ENCODE measurements at places on chromosomes 16 and 17. TPM values are rescaled to one million over a fixed set of nuclear protein-coding genes. Genes with fewer than 3 reads are reported as not detected.

- DNase-seq: peak; percentile 45
These were observed 926 bp downstream of the MYH10 start for GRCh38 chr17:8629371-8630226.

- no peak for DNase-seq
These were observed 23.2 kb upstream of the SPNS2 start for GRCh38 chr17:4475463-4475862.

DNA sequence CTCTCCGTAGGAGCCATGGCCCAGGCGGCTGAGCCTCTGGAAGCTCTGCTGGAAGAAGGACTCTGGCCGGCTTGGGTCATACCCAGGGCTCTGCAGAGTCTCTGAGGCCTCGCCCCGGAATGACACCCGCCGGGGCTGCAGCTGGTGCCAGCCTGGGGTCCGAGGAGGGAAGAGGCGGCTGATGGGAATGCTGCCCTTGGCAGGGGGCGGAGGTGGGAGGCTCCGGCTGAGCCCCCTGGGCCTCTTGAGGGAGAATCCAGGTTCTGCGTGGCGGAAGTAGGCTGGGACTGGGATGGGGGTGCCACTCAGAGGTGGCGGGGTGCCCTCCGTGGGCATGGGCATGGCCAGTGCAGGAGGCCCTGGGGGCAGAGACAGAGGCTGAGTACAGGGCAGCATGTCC is 3.6 kb downstream of the PKMYT1 start:
- no peak for DNase-seq

- no peak for DNase-seq
These were observed 73.2 kb downstream of the KNOP1 start for GRCh38 chr16:19644877-19645276.

- no peak for DNase-seq
These were observed 15.6 kb downstream of the SDR42E1 start for GRCh38 chr16:81995651-81996050.

DNA sequence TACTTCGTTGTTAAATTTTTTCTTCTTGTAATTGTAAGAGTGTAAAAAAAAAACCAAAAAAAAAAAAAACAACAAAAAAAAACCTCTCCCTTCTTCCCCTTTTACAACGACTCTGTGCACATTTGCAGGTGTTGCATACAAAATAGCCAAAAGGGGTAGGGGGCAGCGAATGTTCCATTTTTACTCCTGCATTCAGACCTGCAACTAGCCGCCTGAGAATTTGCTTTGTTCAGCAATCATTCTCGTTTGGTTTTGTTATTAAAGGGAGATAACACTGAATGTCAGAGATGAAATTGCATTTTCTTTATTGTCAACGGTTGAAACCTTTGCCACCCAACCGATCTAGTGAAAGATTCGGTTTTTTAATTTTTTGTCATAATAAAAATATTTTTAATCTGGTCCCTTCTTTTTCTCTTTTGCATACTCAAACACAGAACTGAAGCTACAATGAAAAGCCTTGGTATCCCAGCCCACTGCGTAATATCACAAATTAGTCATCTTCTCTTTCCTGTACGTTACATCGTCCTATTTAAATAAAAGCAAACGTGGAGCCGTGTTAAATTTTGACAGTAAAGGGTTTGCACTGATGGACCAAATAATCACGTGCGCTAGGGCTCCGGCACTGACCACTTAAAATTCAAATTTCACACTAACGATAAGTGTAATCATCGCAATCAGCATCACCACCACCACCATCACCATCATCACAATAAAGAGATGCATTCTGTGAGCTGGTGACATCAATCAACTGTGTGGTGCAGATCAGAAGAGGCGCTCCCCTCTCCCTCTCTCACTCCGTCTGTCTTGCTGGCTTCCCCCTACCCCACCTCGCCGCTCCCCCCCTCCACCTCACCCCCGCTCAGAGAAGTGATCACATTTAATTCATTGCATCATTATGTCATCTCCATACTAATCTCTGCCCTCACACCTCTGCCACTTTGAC is 406.2 kb upstream of the PSMD7 start:
- DNase-seq: no peak

GRCh38 chr16:68263559-68264127 is 683 bp upstream of the SLC7A6 start:
- no peak for DNase-seq

DNA sequence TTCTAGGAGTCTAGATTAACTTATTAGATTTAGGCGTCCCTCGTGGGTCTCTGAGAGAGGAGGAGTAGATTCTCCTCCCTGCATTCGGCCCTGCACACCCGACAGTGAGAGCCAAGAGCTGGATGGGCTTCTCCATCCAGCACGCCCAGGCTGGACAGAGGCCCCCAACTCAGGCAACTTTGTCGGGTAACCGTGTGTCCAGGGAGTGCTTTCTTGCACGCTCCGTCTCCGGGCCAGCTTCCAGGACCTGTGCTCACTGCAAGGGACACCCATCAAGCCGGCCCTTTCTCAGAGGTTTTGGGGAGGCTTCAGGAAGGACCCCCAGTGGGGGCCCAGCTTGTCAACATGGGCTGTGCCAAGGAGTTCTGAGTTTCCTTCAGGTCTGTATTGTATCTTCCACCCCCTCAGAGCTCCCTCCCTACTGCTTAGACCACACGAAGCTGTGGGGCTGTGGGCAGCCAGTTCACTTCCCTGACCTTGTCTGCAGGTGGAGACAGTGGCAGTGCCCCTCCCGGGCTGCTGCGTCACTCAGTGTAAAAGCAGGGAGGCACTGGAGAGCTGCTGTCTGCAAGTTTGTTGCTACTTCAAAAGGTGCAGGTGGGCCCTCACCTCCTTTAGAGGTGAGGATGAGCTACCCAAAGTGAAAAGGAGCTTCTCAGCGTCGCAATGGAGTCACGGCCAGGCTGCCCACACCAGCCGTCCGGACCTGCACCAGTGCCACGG is 24.0 kb upstream of the C16orf78 start:
- no peak for DNase-seq

KRT34 gene
- not detected for total RNA-seq

KRT20 gene
- 0.53 TPM for total RNA-seq

CCL15 gene
- 0.52 TPM for total RNA-seq

TEX19 gene
- 3.4 TPM for total RNA-seq
